Ureter (tissue), 1 donor: ENCODE measurements at places on chromosomes 16 and 17. TPM values are rescaled to one million over a fixed set of nuclear protein-coding genes. Genes with fewer than 3 reads are reported as not detected.

The VMO1 gene
- 0.89 TPM for total RNA-seq

The CD300H gene
- total RNA-seq = not detected

The TBC1D28 gene
- not detected for total RNA-seq

The RNF222 gene
- total RNA-seq = not detected

The TMEM235 gene
- total RNA-seq = not detected

The ZNF18 gene
- total RNA-seq = 10.4 TPM

The TRPV2 gene
- 13.6 TPM for total RNA-seq

The SCNN1B gene
- total RNA-seq = 55.8 TPM

The CHRNE gene
- total RNA-seq = 1.2 TPM
